ENCODE measurements at places on chromosomes 4 and X.

GRCh38 chr4:11218692-11219091 is 210.0 kb downstream of the HS3ST1 start:
- DNase-seq, result no peak

DNA sequence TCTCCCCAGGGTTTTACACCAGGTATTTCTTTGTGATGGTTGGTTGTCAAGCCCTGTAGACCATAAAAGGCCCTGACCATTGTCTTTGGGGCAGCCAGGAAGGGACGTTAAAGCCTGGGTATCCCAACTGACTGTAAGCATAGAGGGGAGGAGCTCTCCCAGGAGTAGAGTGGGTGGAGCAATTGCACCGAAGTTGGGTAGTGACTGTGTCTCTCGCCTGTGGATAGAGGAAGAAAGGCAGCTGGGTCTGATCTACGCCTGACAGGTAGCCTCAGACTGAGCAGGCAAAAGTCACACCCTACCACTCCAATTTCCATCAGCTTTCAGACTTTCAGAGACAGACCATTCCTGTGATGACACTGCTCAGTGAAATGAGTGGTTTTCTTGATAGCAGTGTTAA is 123.3 kb downstream of the KLHL8 start:
- no peak for DNase-seq

- no peak for DNase-seq
Observed at GRCh38 chr4:40555176-40555900, 74.3 kb downstream of the RBM47 start.

GRCh38 chrX:116449156-116449555 is 12.8 kb downstream of the SLC6A14 start:
- no peak for DNase-seq

DNA sequence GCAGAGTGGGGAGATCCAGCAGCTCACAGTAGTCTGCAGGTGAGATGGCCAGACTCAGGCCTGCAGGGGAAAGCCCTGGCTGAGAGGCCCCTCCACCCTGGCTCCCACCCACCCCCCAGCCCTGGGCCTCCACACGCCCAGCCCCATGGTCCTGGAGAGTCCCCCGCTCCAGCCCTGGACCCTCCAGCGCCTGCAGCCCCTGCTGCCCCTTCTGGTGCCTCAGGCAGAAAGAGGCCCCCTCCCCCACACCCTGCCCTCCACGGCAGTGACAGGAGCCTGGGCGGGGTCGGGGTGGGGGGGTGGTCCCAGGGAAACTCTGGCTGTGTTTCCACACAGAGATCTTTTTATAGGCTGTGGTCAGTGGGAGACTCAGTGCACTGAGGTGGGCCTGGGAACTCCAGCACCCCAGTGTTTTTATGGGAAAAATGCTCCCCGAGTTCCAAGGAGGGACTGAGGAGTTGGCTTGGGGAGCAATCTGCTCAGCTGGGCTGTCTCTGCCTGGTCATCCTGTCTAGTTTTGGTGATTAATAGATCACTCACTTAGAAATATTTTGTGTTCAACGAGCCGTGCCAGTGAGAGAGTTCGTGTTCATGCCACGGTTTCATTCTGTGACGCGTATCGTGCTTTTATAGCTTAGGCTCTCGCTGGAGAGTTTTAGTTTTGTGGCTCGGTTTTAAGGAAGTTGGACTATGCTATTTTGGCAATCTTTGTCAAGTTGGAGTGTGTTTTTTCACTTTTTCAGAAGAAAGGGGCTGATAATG is 53.1 kb upstream of the HGFAC start:
- DNase-seq, result no peak

DNA sequence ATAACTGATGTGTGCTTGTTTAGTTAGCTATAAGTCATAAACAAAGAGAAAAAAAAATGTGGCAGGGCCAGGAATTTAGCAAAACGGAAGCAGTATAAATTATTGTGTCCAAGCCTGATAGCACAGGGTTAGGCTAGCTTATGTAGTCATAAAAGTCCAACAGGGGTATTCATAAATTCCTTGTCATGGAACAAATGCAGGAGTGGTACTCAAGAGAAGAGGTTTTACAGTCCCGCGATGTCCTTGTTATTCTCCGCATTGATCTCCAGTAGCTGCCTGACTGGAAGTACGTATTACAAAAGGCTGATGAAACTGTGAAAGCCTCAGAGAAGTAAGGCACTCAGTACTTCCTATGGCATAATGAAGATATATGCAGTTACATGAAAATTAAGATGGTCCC is 336.9 kb upstream of the TRAM1L1 start:
- no peak for DNase-seq
